Naive thymus-derived CD8-positive, alpha-beta T cell (primary cell): ENCODE measurements at places on chromosomes 2 and 18. TPM values are rescaled to one million over a fixed set of nuclear protein-coding genes. Genes with fewer than 3 reads are reported as not detected.

RPRM gene
- total RNA-seq: not detected

SAG gene
- 1.2 TPM for total RNA-seq

HAAO gene
- 0.80 TPM for total RNA-seq

CAPN14 gene
- total RNA-seq: 0.65 TPM

G6PC2 gene
- not detected for total RNA-seq

DCC gene
- total RNA-seq: not detected

LIMS3 gene
- 0.23 TPM for total RNA-seq

OTX1 gene
- not detected for total RNA-seq

L3MBTL4 gene
- 0.85 TPM for total RNA-seq

DCDC2C gene
- total RNA-seq: not detected

HADHB gene
- total RNA-seq: 58.0 TPM

ABCG8 gene
- not detected for total RNA-seq

ACTG2 gene
- total RNA-seq: not detected

DSG1 gene
- not detected for total RNA-seq

ADGRF3 gene
- total RNA-seq: 1.5 TPM

LCT gene
- 0.36 TPM for total RNA-seq

MTCL1 gene
- 0.13 TPM for total RNA-seq

TRIM43 gene
- total RNA-seq: not detected

PRKAG3 gene
- total RNA-seq: not detected
